ENCODE measurements at places on chromosomes 7 and 10.

DNA sequence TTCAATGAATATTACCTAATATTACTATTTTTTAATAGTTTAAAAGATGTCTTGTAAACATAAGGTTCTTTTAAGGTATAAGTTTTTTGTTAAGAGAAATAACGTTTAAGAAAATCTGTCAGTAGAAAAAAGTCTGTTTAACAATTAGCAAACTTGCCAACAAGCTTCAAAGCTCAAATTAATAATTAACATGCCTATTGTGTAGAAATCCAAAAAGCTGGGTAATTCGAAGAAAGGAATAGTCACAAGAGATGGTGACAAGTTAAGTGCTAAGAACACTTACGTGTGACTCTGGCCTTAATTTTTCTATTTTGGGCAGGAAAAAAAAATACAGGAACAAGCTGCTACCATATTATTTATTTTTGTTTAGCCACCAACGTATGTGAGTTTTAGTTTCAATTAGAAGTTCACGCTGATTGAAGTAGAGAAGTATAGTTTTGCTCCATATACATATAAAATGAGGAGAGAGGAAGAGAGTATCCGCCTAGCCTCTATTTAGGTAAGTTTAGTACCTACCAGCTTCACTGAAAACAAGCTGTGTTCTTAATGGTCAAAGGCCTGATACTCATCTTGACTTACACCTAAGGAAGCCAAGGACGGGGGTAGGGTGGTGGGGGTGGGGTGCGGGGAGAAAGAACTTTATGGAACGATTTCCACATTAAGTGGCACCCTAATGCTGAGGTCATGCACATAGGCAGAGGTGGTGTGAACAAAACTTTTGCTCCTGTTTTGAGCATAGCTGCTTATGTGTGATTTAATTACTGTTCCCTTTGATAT, 43.4 kb upstream of the AGBL3 start:
- DNase-seq = no peak

GRCh38 chr10:62130948-62131347, 137.7 kb downstream of the RTKN2 start:
- no peak for DNase-seq

DNA sequence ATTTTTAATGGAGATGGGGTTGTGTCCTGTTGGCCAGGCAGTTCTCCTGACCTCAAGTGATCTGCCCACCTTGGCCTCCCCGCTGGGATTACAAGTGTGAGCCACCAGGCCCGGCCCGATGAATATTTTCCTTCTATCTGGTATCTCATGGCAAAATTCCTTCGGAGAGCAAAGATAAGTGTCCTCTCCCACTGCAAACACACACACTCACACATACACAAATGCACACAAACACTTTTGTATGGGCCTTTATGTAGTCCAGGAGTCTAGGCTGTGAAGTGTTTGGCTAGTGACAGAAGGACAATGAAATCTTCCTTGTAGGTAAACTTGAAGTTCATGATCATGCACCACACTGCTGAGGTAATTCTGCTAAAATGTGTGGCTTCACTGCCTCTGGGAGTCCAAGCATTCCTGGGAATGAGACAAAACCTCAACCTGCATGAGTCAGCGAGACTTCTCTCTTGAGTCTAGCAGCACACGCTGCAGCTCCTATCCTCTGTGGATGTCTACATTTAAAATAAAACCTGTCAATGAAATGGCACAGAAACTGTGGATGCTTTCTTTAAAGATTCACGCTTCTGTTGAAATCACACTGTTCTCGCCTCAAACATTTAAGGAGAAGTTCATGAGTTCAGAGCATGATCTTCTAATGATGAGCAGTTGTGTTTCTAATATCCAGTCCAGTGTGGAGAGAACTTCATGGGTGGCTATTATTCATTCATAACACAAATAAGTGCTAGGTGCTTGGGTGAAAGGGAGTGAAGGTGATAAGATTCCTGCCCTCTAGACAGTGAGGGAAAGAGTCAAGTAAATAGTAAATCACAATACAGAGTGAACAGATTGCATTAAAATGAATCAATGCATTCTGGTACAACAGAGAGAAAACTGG, 96.5 kb downstream of the NRP1 start:
- no peak for DNase-seq

- DNase-seq = no peak
Measured at GRCh38 chr7:91910171-91910570, 29.7 kb upstream of the MTERF1 start.

DNA sequence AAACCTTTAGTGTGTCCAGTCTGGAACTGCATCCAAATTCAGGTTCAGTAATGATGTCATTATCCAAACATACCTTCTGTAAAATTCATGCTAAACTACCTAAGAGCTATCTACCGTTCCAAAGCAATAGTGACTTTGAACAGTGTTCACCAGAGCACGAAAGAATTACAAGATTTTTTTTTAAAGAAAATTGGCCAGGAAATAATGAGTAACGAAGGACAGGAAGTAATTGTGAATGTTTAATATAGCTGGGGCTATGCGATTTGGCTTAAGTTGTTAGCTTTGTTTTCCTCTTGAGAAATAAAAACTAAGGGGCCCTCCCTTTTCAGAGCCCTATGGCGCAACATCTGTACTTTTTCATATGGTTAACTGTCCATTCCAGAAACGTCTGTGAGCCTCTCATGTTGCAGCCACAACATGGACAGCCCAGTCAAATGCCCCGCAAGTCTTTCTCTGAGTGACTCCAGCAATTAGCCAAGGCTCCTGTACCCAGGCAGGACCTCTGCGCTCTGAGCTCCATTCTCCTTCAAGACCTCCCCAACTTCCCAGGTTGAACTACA, 694 bp upstream of the FAS start:
- no peak for DNase-seq

Data from GOT3 (cell line).